Right ventricle myocardium inferior (tissue), 1 donor: ENCODE measurements at places on chromosomes 11 and 22.

- DNase-seq = no peak
Measured at GRCh38 chr11:93783765-93784144, 327 bp upstream of the MED17 start.

GRCh38 chr11:70353329-70353728 is 45.0 kb upstream of the CTTN start:
- no peak for DNase-seq

GRCh38 chr11:19162951-19163505 is 38.8 kb downstream of the CSRP3 start:
- no peak for DNase-seq

GRCh38 chr11:15195454-15196200 is 80.9 kb downstream of the INSC start:
- DNase-seq = no peak

DNA sequence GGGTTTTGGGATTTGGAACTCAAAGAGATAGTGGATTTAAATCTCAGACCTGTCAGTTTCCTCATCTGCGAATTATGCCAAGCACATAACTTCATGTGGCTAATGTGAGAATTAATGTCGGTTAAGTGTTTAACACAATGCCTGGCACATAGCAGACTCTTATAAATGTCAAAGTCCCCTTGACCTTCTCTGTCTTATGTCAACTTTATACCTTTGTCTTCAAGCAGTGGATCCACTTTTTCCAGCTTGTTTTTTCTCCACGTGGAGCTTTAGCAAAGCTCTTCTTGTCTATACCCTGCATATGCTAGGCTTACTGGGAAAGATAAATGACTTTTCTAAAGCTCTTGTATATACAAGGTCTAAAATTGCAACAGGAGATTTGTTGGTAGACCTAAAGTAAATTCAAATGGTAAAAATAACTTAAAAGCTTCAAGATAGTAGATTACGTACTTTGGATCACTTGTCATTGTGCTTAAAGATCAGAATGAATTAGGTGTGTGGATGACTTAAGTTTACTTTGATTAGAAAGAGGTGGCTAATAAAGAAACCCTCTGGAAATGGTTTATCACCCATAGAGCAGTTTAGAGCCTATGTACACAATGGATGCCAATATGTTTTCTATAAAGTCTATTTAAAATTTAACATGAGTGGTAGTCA is 318.3 kb upstream of the SORL1-AS1 start:
- DNase-seq = no peak

- DNase-seq = no peak
Measured at GRCh38 chr11:116600930-116601329, 171.9 kb downstream of the BUD13 start.

DNA sequence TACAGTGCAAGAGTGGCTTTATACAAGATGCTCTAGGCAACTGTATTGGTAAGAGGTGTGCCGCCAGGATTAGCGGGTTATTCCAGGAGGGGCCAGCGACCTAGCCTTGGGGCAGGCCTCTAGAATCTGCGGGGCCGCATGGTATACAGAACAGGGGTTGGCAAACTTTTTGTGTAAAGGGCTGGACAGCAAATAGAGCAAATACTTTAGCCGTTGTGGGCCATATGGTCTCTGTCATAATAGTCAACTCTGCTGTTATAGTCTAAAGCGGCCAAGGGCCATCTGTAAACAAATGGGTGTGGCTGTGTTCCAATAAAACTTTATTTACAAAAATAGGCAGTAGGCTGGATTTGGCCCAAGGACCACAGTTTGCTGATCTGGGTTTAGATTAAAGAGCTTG is 32.6 kb downstream of the FBLN1 start:
- DNase-seq = peak; percentile 35

DNA sequence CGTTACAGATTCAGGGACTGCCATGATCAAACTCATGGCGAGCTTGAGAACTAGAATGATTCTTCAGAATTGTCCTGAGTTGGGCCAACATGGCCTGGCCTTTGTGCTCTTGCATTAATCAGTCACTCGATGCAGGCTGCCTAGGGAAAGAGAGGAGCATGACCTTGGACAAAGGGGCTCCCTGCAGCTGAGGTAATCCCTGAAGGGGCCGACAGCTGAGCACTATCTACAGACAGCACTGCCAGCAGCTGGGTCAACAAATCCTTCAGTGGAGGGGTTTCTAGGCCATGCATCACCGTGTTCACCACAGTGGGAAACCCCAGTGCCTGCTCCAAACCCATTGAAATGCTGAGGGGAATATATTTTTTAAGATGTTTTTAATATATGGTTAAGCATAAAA is 159.5 kb upstream of the POU2AF2 start:
- DNase-seq = no peak

- DNase-seq = no peak
Measured at GRCh38 chr11:119117004-119117706, 4.2 kb upstream of the HINFP start.

GRCh38 chr11:86695373-86695772 is 23.0 kb upstream of the ME3 start:
- DNase-seq = no peak

GRCh38 chr11:17508306-17508705 is 31.7 kb upstream of the ABCC8 start:
- no peak for DNase-seq

GRCh38 chr11:110338684-110339083 is 42.3 kb upstream of the RDX start:
- DNase-seq = no peak

DNA sequence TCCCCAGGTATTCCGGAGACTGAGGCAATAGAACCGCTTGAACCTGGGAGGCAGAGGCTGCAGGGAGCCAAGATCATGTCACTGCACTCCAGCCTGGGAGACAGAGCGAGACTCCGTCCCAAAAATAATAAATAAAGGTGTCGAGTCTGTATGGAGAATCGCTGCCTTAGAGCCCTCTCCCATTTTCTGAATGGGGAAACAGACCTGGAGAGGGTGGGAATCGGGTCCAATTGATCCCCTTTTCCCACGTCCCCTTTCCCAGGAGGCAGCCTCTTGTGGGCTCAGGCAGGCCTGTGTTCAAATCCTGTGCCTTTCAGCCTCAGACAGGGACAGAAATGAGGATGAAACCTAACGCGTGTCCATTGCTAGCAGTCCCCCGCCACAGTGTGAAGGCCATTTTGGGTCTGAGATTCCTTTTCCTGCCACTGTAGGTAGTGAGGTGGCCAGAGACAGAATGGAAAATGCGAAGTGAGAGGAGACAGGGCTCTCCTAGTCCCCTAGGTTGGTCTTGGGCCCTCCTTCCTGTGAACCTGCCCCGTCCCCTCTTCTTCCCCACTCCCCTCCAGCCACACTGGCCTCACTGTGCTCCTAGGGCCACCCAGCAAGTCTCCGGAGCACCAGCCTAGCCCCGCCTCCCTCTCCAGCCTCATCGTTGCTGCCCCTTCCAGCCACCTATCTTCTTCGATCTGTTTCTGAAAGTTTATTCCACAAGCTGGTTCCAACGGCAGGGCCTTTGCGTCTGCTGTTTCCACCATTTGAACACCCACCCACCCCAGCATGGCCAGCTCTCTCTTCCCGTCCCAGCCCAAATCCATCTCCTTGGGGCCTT is 2.7 kb upstream of the POLDIP3 start:
- no peak for DNase-seq

GRCh38 chr22:39250838-39251237 is 6.1 kb upstream of the PDGFB start:
- no peak for DNase-seq

DNA sequence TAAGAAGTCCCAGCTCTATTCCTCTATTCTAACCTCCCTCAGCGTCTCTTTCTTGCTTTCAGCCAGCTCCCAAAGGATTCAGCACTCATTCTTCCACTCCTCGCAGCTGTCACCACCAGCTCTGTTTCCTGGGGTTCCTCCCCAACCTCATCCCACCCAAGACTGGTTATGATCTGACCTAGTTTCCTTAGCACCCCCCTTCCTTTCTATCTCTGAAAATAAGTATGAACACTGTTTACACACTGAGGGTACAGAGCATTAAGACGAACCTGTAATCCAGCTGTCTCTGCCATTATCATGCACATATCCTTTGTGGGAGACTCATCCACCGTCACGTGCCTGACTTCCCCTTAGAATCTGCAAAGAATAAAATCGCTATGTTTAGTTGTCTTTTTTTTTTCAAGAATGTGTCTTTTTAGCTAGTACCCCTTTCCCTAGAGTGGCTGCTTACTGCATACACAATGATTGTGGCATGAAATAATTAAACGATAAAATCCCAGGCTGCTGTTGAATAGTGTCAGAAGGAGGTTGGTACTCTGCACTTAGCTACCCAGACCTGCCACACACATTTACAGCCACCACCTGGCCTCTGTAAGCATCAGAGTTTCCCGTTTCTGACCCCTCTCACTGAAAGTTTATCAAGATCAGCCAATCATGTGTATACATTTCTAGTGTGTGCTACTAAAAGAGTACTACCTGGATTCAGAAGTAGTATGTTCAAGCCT is 26.9 kb upstream of the CSTF3 start:
- no peak for DNase-seq

- no peak for DNase-seq
Measured at GRCh38 chr11:46693597-46694012, 6.8 kb downstream of the ARHGAP1 start.

GRCh38 chr11:71163371-71163770 is 89.0 kb downstream of the SHANK2 start:
- no peak for DNase-seq
